ENCODE measurements at places on chromosomes 12 and 14.
A peak's percentile ranks its signal among the peaks of the same experiment; 100 is the strongest.

- no peak for DNase-seq
Measured at GRCh38 chr12:16492240-16492639, 113.7 kb downstream of the LMO3 start.

GRCh38 chr14:105849933-105850626, 323.7 kb downstream of the TMEM121 start:
- no peak for DNase-seq

- DNase-seq = peak; percentile 61
Measured at GRCh38 chr14:23379366-23380196, 2.7 kb downstream of the CMTM5 start.

DNA sequence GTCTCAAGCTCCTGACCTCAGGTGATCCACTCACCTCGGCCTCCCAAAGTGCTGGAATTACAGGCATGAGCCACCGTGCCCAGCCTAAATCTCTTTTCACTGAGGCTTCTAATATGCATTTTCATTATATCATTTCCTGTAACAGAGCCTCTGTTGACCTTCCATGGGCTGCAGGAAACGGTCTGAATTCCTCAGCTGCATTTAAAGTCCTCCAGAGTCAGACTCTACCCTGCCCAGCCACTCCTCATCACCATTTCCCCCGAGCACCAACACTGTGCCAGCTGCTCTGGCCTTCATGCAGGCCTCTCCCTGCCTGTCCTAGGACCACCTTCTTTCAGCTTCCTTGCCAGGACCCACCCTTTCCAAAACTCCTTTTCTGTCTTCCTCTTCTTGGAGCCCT, 9.8 kb upstream of the NFKBIA start:
- DNase-seq = no peak

GRCh38 chr14:77003960-77004710, 24.4 kb downstream of the IRF2BPL start:
- no peak for DNase-seq

DNA sequence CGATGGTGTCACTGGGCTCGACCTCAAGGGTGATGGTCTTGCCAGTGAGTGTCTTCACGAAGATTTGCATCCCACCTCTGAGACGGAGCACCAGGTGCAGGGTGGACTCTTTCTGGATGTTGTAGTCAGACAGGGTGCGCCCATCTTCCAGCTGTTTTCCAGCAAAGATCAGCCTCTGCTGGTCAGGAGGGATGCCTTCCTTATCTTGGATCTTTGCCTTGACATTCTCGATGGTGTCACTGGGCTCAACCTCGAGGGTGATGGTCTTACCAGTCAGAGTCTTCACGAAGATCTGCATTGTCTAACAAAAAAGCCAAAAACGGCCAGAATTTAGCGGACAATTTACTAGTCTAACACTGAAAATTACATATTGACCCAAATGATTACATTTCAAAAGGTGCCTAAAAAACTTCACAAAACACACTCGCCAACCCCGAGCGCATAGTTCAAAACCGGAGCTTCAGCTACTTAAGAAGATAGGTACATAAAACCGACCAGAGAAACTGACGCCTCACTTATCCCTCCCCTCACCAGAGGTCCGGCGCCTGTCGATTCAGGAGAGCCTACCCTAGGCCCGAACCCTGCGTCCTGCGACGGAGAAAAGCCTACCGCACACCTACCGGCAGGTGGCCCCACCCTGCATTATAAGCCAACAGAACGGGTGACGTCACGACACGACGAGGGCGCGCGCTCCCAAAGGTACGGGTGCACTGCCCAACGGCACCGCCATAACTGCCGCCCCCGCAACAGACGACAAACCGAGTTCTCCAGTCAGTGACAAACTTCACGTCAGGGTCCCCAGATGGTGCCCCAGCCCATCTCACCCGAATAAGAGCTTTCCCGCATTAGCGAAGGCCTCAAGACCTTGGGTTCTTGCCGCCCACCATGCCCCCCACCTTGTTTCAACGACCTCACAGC, 717 bp downstream of the UBC start:
- peak; percentile 94 for DNase-seq

Data from activated CD4-positive, alpha-beta T cell treated with anti-CD3 and anti-CD28 coated beads, Interleukin-2, amount 50 U/mL, for 16 hours (primary cell).